GF-D8 (cell line): ENCODE measurements at places on chromosomes 4 and X.

- DNase-seq: no peak
Measured at GRCh38 chr4:16078195-16078760, 5.5 kb downstream of the PROM1 start.

GRCh38 chr4:182552948-182553347 is 309.7 kb downstream of the TENM3 start:
- no peak for DNase-seq

GRCh38 chr4:104344342-104344980 is 150.2 kb downstream of the CXXC4 start:
- no peak for DNase-seq

- DNase-seq: no peak
Measured at GRCh38 chr4:1378559-1379231, 27.5 kb downstream of the NKX1-1 start.

- peak; percentile 40 for DNase-seq
Measured at GRCh38 chrX:24396236-24396930, 35.9 kb downstream of the SUPT20HL1 start.

- DNase-seq: no peak
Measured at GRCh38 chrX:79082899-79083298, 61.6 kb upstream of the GPR174 start.

- DNase-seq: no peak
Measured at GRCh38 chr4:4379540-4380087, 7.3 kb upstream of the NSG1 start.

DNA sequence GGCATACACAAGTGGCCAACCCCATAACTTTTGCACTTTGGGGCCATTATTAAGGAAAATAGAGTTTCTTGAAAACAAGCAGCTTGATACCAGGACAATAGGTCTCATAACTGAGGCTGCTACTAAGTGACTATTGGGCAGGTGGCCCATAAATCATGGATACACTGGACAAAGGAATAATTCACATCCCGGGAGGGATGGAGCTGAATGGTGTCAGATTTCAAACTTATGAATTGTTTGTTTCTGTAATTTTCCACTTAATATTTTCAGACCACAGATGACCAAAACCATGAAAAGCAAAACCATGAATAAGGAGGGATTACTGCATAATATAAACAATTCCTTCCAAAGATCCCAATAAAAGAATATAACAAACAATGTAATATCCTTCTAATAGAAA is 114.4 kb downstream of the WDFY3 start:
- DNase-seq: no peak

DNA sequence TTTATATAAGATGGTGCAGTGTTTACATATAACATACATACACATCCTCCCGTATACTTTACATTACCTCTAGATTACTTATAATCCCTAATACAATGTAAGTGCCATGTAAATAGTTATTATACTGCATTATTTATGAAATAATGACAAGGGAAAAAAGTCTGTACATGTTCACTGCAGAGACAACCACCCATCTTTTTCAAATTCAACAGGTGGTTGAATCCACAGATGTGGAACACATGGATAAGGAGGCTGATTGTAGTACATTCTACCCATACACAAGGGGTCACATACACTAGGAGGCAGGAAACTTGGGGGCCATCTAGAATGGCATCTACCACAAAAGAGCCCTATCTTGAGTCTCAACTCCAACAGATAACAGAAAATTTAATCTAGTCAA is 3.4 kb upstream of the IDS start:
- no peak for DNase-seq
